ENCODE measurements at places on chromosomes 1 and 21. TPM values are rescaled to one million over a fixed set of nuclear protein-coding genes. Genes with fewer than 3 reads are reported as not detected.

Gene UBE4B
- 19.4 TPM for polyA plus RNA-seq

Gene RBM8A
- 135 TPM for polyA plus RNA-seq

Gene NUP210L
- polyA plus RNA-seq: not detected

Gene NBPF12
- polyA plus RNA-seq: 5.5 TPM

Gene C1QA
- not detected for polyA plus RNA-seq

Gene KRTAP10-4
- not detected for polyA plus RNA-seq

DNA sequence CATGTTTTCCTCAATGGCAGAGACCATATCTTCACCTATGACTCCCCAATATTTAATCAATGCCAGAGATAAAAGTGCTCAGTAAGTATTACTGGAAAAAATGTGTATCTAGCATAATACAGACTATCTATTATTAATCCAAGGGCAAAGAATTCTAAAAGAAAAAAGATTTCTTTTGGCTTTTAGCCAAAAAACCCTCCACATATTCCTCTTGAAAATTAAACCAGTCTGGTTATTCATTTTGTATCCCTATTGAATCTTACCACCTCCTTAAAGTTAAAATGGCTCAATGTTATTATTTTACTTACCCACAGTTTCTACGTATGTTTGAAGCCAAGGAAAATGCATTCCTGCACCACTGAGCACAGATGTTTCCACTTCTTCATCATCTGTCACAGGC lies 1.6 kb downstream of the TAF1A start:
- DNase-seq: no peak

GRCh38 chr1:44730741-44731512 lies at the start of gene RNU5D-1:
Gene RNU5D-1 (minus strand): TSS chr1:44731170.
- peak; percentile 84 for DNase-seq

- DNase-seq: no peak
These were observed 5.8 kb downstream of the CELSR2 start for GRCh38 chr1:109255097-109255651.

DNA sequence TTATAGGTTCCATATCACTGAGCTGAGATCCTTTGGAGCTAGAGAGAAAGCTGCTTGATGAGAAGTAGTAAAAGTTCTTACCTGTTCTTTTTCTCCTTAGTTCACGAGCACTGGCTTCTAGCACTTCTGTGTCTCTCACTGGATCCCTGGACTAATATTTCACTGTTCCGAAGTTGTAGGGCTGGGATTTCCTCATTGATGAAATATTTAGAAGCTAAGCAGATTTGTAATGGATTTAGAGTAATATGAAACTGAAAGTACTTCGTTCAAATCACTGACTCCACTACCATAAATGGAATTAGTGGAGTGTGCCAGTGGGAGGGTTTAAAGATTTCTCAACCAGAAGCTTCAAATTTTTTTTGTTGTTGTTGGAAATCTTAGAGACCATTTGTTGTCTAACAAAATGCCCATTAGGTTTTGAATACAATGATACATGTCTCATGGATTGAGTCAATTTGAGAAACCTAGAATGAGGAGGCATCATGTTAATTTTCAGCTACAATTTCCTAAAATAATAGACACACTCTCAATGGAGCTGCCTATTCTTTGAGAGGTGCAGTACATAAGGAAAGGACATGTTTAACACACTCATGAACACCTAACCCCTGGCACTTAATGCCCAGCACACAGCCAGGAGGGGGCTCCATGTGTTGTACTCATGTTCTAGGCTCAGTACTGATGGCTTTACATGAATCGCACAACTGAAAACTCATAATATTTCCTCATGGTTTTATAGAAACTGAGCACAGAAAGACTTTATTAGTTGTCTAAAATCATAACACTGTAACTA lies at the start of gene GBP1:
Gene GBP1, minus strand, starts transcription at position 130 of the 790 bp plus-strand sequence. CDS start 1,974 bp downstream, outside the sequence.
- peak; percentile 68 for DNase-seq

GRCh38 chr1:165674599-165674998 lies 23.8 kb downstream of the ALDH9A1 start:
- DNase-seq: no peak

GRCh38 chr1:67948151-67949080 lies 102.0 kb downstream of the DIRAS3 start:
- DNase-seq: peak; percentile 55
